K562 (cell line): ENCODE measurements at places on chromosomes 3 and 15.

GRCh38 chr3:39443530-39443929 is 23.9 kb upstream of the MOBP start:
- no peak overlapping the region for H3K27ac ChIP-seq
- no peak overlapping the region for H3K4me3 ChIP-seq
- H3K36me3 ChIP-seq = no peaks in the 10 kb centered on the region
- DNase-seq = no peak
- peaks cover 22% of the 10 kb centered on the region for H3K27me3 ChIP-seq

DNA sequence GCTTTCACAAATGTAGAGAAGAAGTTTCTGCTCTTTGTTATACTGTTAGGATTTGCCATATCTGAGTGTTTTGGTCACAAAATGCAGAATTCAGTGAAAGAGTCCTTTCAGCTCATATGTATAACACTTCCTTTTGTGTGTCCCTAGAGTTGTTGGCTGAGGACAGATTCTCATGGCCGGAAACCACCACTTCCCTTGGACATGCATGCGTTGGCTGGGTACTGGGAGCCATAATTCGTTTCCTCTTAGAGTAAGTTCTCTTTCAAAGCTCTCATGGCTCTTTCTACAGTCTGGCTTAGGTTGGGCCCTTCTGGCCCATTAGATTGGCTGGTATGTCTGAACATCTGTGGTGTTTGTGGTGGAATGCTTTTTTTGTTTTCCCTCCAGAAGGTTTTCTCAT is 298.5 kb downstream of the DIPK2A start:
- H3K27me3 ChIP-seq = no peaks in the 10 kb centered on the region
- H3K27ac ChIP-seq = no peak overlapping the region
- no peak overlapping the region for H3K4me3 ChIP-seq
- DNase-seq = no peak
- H3K4me1 ChIP-seq = no peaks in the 10 kb centered on the region

DNA sequence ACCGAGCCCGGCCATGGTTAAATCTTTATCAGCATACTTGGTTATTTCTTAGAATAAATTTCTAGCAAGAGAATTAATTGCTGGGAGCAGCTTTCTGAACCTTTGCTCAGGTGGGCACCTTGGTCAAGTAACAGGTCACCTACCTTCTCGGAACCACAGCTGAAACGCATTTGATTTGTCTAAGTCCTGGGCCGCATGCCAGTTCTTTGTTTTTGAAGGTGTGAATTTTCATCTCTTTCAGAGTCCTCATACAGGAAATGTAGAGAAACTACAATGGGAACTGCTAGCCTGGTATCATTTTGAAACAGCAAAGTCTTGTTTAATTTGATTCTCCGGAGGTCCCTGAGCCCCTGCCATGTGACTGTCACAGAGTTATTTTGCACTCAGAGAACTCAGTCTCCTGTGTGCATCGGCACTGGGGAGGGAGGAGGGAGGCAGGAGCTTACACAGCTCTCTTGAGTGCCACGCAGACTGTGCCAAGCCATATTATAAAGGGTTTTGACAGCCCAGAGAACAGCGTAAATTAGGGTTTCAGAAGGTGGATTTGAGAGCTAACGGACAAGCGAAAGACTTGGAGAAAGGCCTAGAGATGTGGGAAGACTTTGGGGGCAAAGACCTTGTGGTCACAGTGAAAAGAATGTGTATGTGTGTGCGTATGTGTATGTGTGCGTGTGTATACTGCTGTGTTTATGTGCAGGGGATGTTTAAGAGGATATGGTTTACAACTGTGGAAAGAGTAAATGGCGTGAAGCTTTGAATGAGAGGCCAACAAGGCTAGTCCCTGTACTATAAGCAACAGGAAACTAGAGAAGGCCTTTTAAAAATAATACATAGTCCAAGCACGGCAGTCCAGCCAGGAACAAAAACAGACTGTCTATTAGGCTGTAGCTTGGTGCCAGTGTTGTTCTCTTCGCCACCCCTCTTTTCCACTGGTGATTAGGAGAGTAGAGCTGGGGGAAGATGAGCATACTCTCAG is 61.8 kb upstream of the ATP13A3 start:
- no peak for DNase-seq
- no peak overlapping the region for H3K4me3 ChIP-seq
- no peaks in the 10 kb centered on the region for H3K36me3 ChIP-seq
- H3K4me1 ChIP-seq = no peaks in the 10 kb centered on the region; the same call in 1 of the 2 replicates
- H3K27ac ChIP-seq = no peak overlapping the region
- H3K27me3 ChIP-seq = no peaks in the 10 kb centered on the region

- no peak overlapping the region for H3K4me3 ChIP-seq
- DNase-seq = no peak
- no peaks in the 10 kb centered on the region for H3K27me3 ChIP-seq
Observed at GRCh38 chr3:105843994-105844393, 24.8 kb downstream of the CBLB start.

DNA sequence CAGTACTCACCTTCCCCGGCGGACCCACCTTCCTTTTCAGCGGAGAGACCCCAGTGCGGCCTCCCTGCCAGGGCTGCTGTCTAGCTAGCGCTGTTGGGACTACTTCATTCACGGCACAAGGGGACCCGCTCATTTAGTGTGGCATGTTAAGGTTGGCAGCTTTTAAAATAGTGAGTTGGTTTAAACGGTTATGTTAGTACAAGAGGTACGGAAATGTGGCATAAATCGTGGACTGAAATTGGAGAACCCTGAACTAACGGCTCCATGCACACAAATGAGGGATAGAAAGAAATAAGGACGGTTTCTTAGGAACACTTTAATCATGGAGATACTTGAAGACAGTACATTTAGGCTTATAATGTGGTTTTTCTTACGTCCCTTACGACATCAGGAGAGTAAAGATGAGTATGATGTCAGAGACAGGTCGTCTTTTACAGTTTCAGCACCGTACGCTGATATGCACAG is 752 bp downstream of the CEP63 start:
- H3K4me1 ChIP-seq = peaks cover 10% of the 10 kb centered on the region; the same call in 2 of the 3 replicates
- H3K27me3 ChIP-seq = no peaks in the 10 kb centered on the region
- DNase-seq = peak; percentile 32

DNA sequence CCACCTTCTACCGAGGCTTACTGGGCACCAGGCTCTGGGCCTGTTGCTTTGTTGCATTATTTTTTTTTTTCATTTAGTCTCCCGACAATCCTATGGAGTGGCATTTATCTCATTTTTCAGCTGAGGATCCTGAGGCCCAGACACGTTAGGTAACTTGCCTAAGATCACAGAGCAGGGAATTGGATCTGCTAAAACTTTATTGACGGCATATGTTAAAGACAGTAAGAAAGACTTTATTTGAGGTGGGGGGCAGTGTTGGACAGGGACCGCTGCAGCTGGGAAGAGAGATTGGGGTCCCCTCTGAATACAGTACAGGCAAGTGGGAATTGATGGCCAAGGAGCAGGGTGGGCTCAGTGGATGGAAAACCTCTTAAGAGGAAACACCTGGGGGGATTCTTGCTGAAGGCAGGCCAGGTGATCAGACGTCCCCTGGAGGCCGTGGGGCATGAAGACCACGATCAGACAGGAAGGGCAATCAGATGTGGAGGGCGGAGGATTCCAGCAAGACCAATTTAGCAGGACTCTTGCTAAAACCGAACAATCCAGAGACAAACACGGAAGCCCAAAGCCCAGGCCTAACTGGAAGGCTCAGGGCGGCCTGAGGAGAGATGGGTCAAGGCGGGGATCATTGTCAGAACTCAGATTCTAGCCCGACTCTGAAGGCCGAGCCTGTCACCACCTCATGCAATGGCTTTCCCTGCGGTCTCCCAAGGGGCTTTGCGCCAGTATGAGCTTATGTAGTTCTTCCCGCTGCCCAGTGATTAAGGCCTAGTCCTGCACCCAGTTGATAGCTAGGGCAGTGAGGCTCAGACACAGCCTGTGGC is 53.7 kb downstream of the RGMA start:
- peaks cover 8% of the 10 kb centered on the region for H3K27me3 ChIP-seq
- no peak overlapping the region for H3K4me3 ChIP-seq
- DNase-seq = no peak
- H3K4me1 ChIP-seq = peaks cover 10% of the 10 kb centered on the region; the same call in 2 of the 3 replicates

DNA sequence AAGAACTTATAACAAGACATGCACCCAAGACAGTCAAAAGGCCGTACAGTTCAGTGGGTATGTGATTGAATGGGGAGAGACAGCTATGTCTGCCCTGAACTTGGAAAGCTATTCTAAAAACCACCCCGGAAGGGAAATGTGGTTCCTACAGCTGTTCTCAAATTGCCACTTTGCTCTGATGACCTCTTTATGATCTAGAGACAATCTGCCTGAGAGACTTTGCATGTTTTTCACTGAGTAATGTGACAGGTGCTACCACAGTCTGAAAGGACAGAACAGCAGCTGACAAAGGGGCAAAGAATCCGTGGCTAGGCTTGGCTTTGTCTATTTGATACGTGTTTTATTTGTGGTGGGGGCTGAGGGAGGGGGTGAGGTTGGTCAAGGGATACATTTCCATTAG is 148.3 kb upstream of the NPHP3 start:
- no peak overlapping the region for H3K4me3 ChIP-seq
- no peaks in the 10 kb centered on the region for H3K36me3 ChIP-seq
- no peak for DNase-seq
- no peaks in the 10 kb centered on the region for H3K4me1 ChIP-seq

DNA sequence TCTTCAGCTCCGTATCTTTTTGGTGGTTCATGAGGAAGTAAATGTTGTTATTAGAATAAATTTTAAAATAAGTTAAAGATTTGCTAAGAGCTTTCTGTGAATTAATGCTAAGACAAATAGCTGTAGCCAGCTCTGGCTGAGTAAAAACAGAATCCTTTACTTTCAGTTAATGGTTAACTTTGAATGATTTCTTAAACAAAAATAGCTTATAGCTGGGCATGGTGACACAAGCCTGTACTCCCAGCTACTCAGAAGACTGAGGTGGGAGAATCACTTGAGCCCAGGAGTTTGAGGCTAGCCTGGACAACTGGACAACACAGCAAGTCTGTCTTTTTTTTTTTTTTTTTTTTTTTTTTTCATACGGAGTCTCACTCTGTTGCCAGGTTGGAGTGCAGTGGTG is 25.0 kb downstream of the TCAIM start:
- no peaks in the 10 kb centered on the region for H3K27me3 ChIP-seq
- no peak for DNase-seq
- no peak overlapping the region for H3K27ac ChIP-seq
- H3K4me3 ChIP-seq = no peak overlapping the region

DNA sequence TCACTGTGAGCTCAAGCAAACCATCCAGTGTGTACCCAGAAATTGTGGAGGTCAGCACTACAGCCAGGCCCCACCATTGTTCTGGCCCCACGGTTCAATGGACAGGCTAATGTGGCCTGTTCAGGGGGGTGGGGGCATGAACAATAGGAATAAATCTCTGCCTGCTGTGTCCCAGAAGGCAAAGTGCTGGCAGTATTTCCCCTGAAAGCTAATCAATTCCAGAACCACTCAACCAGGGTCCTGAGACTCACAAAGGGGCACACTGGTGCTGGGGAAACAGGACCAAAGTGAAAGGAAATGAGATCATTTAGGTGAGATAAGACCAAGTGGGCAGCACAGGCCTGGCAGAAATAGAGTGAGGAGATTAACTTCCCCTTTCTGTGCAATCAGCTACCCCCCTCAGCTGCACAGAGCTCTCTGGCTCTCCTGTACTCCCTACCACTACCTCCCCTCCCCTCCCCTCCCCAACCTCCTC is 11.5 kb downstream of the CRYGS start:
- peaks cover 7% of the 10 kb centered on the region; the same call in 2 of the 3 replicates for H3K4me1 ChIP-seq
- no peak for DNase-seq
- no peak overlapping the region for H3K4me3 ChIP-seq
- no peaks in the 10 kb centered on the region for H3K36me3 ChIP-seq
- no peaks in the 10 kb centered on the region; the same call in 2 of the 3 replicates for H3K27me3 ChIP-seq

- H3K27ac ChIP-seq = no peak overlapping the region
- DNase-seq = no peak
- no peak overlapping the region for H3K4me3 ChIP-seq
- no peaks in the 10 kb centered on the region for H3K27me3 ChIP-seq
- H3K4me1 ChIP-seq = no peaks in the 10 kb centered on the region
Observed at GRCh38 chr3:99949956-99950670, 132.5 kb downstream of the CMSS1 start.

- H3K4me3 ChIP-seq = no peak within 1 kb of the TSS
- peaks cover 6% of the 10 kb centered on the region for H3K4me1 ChIP-seq
- H3K27me3 ChIP-seq = peaks cover 11% of the 10 kb centered on the region
- no peak for DNase-seq
Observed at GRCh38 chr3:112333002-112333380, at the start of gene CD200. Gene CD200, plus strand, starts transcription at chr3:112333156. Its CDS starts 57 bp downstream, at chr3:112333213.

DNA sequence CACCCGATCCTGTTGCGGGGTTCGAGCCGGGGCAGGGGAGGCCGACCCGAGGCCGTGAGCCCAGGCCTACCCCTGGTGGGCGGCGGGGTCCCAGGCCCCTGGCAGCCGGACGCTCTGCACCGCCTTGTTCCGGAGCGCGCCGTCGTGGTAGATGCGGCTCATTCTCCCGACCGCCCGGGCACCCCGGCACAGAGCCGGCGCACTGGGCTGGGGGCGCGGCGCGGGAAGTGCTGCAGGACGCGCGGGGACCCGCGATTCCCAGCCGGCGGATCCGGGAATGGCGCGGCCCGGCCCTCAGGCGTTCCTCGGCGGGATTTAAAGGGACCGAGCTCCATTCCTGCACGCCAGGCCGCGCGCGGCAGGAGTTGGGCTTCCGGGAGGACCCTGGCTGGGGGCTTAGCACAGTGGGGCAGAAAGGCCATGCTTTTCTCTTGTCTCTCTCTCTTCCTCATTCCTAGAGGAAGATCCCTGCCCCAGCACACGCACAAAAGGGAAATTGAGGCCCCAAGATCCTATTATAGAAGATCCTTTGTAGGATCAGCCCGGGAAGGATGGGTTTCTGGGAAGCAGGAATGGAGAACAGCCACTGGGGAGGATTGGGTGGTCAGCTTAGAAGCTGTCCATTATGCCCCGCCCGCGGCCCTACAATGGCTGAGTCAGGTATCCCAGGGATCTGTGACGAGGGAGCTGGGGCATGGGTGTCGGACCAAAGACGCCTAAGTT is at the start of gene ARPIN:
Gene ARPIN (minus strand): TSS at position 279 of the 723 bp plus-strand sequence. CDS start 117 bp downstream, at position 162.
- H3K27ac ChIP-seq = no peak within 1 kb of the TSS
- H3K4me3 ChIP-seq = no peak within 1 kb of the TSS
- DNase-seq = no peak
- peaks cover 2% of the 10 kb centered on the region; the same call in 1 of the 3 replicates for H3K27me3 ChIP-seq
- H3K36me3 ChIP-seq = no peaks in the 10 kb centered on the region

- no peak overlapping the region for H3K27ac ChIP-seq
- no peaks in the 10 kb centered on the region for H3K36me3 ChIP-seq
- no peaks in the 10 kb centered on the region for H3K27me3 ChIP-seq
- no peak overlapping the region for H3K4me3 ChIP-seq
- no peaks in the 10 kb centered on the region for H3K4me1 ChIP-seq
Observed at GRCh38 chr3:19645093-19645492, 288.9 kb downstream of the EFHB start.

- no peak overlapping the region for H3K4me3 ChIP-seq
- no peaks in the 10 kb centered on the region for H3K27me3 ChIP-seq
- H3K36me3 ChIP-seq = no peaks in the 10 kb centered on the region
- peak; percentile 74 for DNase-seq
Observed at GRCh38 chr15:28975766-28976179, 90.0 kb downstream of the APBA2 start.
